ENCODE measurements at places on chromosomes 6 and 20. TPM values are rescaled to one million over a fixed set of nuclear protein-coding genes. Genes with fewer than 3 reads are reported as not detected.

The LINC00237 gene
- not detected for total RNA-seq

The XKR7 gene
- total RNA-seq = not detected

The EBF4 gene
- total RNA-seq = 17.5 TPM

The MGME1 gene
- total RNA-seq = 14.7 TPM

The UBE2C gene
- total RNA-seq = 6.9 TPM

The CST1 gene
- total RNA-seq = not detected

The OPN5 gene
- not detected for total RNA-seq

The LKAAEAR1 gene
- total RNA-seq = not detected

The VGLL2 gene
- total RNA-seq = not detected

The CALHM4 gene
- not detected for total RNA-seq

The FKBP1C gene
- 1.2 TPM for total RNA-seq

The SNPH gene
- total RNA-seq = 7.1 TPM

The NKAIN4 gene
- 1.2 TPM for total RNA-seq

The ACSS1 gene
- total RNA-seq = 45.3 TPM

The WFDC12 gene
- not detected for total RNA-seq

The RRAGD gene
- total RNA-seq = 21.3 TPM

The CFAP206 gene
- total RNA-seq = not detected

The RPP40 gene
- 10.7 TPM for total RNA-seq

The IL17F gene
- total RNA-seq = not detected

The GRIK2 gene
- 4.7 TPM for total RNA-seq

The TP53TG5 gene
- not detected for total RNA-seq

The CYP39A1 gene
- 3.3 TPM for total RNA-seq

The POFUT1 gene
- total RNA-seq = 49.4 TPM

The LSM14B gene
- 23.8 TPM for total RNA-seq

The IMPG1 gene
- not detected for total RNA-seq

The CENPQ gene
- total RNA-seq = 5.3 TPM
